ENCODE measurements at places on chromosomes 2 and 18.

DNA sequence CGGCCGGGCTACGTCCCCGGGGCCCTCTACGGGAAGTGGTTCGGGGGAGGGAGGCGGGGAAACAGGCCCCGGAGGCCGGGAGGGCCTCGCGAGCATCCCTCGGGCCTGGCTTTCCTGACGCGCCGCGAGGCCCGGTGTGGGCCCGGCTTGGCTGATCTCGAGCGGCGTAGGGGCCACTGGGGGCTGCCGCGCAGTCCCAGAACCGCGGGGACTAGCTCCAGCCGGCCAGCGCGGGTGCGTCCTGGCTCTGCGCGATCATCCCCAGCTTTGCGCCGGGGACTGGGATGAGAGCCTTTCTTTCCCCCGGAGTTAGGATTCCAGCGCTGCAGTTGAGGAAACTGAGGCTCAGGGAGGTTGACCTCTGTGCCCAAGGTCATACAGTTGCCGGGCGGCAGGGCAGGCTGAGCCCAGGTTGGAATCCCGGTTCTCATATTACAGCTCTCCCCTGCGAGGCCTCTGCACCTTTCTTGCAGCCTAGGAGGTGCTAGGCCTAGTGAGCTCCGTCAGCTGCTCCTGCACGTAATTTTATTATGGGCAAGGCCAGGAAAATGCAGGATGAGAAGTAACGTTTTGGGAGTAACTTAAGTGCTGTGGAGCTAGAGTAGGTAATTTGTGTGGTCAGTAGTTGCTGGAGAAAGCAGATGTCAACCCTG is 501 bp downstream of the LPIN1 start:
- no peak for DNase-seq

GRCh38 chr2:237322564-237322963 is 91.4 kb downstream of the COL6A3 start:
- DNase-seq, result no peak

DNA sequence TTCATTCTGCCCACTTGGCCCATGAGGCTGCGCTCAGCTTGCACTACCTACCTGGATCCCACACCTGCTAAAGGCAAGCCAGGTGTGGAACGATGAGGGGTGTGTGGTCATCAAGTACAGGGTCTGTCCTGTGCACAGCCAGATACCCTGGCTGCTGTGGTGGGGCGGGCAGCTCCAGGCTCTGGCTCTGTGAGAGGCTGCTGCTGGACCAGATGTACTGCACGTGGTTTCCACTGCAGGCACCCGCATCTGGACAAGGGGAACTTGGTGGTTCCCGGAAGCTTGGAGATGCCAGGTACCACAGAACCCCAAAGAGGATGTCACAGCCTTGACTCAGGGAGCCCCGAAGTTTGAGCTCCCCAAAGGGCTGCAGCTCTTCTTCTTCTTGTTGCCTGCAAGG is 68.1 kb upstream of the ZNF804A start:
- DNase-seq, result no peak

GRCh38 chr18:49006641-49007454 is 56.1 kb upstream of the SMAD7 start:
- DNase-seq, result no peak

DNA sequence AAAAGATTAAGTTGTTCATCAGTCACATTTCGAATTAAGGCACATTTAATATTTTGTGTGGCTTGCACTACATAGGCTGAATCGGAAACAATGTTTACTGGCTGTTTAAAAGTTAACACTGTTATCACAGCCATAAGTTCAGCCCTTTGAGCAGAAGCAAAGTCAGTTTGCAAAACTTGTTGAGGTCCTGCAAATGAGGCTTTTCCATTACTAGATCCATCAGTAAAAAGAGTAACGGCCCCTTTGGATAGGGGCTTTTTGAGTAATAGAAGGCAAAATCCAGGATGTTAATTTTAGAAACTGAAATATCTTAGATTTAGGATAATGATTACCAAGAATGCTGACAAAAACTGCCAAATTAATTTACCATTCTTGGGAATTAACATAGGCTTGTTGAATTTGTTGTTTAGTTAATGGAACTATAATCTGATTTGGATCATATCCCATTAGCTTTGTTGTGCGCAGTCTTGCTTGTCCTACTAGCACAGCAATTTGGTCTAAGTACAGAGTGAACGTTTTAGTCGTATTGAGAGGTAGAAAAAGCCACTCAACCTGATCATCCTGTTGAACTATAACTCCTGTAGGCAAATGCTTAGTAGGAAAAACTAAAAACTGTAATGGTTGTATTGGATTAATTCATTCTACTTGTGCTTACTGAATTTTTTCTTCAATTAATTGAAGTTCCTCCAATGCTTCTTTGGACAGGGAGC is 13.9 kb upstream of the SUCLG1 start:
- DNase-seq, result no peak

GRCh38 chr2:107428781-107429180 is 397.9 kb upstream of the RGPD4 start:
- no peak for DNase-seq

GRCh38 chr2:217901400-217901799 is 101.4 kb downstream of the TNS1 start:
- no peak for DNase-seq

DNA sequence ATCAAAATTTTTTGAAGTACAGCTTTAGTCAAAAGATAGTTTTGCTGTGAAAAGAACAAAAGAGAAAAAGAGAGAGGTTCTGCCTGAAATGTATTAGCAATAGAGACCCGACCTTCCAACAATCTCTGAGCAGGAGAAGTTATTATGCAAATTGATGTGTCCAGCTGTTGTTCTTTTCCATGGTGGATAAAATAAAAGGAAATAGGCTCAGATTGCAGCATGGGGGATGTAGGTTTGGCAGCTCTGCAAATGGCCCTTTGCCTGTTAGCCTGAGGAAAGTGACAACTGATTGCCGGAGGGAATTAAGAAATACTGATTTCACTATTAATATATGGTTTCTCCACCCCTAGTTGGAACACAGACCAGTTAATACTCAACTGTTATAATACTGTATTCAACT is 1283.2 kb upstream of the NXPH2 start:
- DNase-seq, result no peak

DNA sequence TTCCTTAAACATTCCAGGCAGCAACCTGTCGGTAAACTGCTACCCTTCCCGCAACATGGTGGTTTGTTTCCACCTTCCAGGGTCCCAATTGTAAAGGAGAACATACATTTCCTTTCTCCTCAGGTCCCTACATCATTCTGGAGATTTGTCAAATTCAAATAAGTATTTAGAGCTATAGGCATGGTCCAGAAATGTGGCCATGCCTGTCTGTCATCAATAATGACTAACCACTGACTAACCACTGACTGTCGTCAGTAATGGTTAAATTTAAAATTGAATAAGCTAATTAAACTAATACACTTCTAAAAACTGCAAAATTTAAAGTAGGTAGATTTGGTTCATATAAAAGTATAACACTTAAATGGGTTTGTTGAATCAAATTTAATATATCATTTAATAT is 984.0 kb upstream of the SLC39A10 start:
- no peak for DNase-seq

Data from activated naive CD8-positive, alpha-beta T cell treated with anti-CD3 and anti-CD28 coated beads, Interleukin-2, amount 50 U/mL, for 16 hours (primary cell).